Fibroblast of skin of back (primary cell): ENCODE measurements at places on chromosomes 4 and X.

DNA sequence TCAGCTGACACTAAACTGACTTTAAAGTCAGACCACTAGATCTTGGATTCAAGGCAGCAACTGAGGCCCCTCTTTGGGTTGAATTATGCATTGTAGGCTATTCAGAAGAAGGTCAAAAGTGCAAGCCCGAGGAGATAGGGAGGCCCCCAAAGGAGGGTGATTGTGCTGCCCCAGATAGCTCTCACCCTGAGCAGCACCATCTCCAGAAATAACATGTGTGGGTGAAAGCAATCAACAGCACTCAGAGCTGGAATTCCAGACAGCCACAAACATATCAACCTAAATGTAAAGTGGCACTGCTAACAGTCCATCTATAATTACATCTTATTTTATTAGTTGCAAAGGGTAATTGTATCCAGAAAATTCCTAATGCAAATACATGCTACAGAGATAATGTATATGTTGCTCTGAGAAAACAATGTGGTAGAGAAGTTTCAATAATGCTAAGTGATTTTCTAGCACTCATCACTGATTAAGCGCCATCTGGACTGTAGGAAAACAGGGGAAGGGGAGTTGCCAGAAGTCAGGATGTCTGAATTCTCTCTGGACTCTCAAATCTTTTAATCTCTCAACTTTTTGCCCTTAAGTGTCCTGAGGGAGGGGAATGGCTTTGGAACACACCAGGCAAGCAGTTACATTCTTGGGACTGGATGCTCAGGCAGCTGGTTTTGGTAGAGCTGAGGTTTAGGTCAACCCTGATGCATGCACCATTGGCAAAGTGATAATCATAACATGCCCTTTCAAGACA lies 61.8 kb upstream of the SFRP2 start:
- DNase-seq = no peak

GRCh38 chr4:71126719-71127118 lies 133.3 kb downstream of the DCK start:
- peak; percentile 92 for DNase-seq

DNA sequence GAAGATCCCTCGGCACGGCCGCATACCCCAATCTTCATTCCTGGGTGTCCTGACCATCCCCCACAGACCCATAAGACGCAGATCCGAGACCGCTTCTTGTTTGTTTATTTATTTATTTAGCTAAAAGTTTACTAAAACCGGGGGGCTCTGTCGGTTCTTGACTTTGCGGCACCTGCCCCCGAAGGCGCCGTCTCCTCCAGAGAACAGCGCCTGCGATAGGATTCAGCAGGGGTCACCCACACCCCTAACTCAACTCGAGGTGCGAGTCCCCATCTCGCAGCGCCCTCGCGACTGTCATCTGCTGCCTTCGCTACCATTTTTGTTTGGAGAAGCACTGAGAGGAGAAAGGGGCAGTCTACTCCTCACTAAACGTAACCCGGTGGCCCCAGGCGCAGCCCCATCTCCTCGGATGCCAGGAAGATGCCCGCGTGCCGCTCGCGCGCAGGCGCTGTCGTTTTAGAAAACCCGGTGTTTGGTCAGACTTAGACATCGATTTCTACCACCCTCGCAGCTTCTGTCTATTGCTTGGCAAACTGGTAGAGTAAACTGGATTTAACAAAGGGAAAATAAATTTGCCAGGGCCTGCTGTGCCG lies 18.9 kb upstream of the GPR101 start:
- DNase-seq = no peak

GRCh38 chr4:104677116-104677515 lies 182.4 kb upstream of the CXXC4 start:
- DNase-seq = no peak

DNA sequence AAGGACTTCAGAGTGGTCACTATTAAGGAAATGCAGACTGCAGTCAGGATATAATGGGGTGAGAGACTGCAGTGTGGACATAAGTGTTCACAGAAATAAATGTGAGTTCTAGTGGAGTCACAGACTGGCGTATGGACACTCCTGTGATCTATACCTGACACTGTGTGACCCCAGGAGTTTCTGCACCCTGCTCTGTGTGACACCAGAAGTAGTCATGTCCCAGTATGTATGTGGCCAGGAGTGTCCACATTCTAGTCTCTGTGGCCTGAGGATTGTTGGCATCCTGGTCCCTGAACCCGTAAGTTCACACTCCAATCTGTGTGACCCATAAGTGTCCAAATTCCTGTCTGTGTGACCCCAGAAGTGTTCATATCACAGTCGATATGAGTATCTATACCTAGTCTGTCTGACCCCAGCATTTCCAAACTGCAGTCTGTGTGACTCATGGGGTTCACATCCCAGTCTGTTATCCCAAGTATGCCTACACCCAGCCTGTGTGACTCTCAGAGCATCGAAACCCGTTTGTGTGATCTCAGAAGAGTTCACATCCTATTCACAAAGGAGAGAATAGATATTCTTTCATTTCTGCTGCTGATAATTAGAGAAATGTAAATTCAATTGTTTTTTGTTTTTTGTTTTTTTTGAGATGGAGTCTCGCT lies 16.3 kb downstream of the WDR13 start:
- peak; percentile 43 for DNase-seq

GRCh38 chr4:186936496-186937375 lies 213.1 kb upstream of the FAT1 start:
- DNase-seq = peak; percentile 80
